ENCODE measurements at places on chromosomes 1 and 21.

- H3K4me1 ChIP-seq: no peaks in the 10 kb centered on the region
- no peak overlapping the region for H3K4me3 ChIP-seq
- no peak overlapping the region for H3K27ac ChIP-seq
- no peak for DNase-seq
- H3K27me3 ChIP-seq: no peaks in the 10 kb centered on the region
Measured at GRCh38 chr1:174222166-174222949, 63.0 kb downstream of the RABGAP1L start.

- H3K4me3 ChIP-seq: no peak overlapping the region
- H3K27me3 ChIP-seq: no peaks in the 10 kb centered on the region
- no peak overlapping the region for H3K27ac ChIP-seq
- peaks cover 12% of the 10 kb centered on the region for H3K36me3 ChIP-seq
Measured at GRCh38 chr1:198902655-198903054, 263.8 kb downstream of the PTPRC start.

DNA sequence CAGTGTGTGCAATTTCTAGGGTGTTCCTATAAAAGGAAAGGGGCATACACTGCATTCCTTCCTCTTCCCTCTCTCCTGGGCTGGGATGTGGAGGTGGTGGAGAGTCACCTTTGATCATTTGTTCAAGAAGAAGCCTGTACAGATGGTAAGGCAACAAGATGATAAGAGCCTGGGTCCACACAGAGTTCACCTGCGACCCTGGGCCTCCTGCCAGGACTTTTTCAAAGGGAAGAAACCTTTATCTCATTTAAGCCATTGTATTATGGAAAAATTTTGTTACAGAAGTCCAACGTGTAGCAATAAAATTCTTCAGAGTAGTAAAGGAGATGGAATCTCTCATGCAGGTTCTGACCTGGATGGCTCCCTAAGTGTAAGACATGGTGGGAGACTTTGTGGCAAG, 189.1 kb downstream of the MIS18A start:
- H3K4me1 ChIP-seq: no peaks in the 10 kb centered on the region
- H3K4me3 ChIP-seq: no peak overlapping the region
- no peaks in the 10 kb centered on the region for H3K27me3 ChIP-seq

DNA sequence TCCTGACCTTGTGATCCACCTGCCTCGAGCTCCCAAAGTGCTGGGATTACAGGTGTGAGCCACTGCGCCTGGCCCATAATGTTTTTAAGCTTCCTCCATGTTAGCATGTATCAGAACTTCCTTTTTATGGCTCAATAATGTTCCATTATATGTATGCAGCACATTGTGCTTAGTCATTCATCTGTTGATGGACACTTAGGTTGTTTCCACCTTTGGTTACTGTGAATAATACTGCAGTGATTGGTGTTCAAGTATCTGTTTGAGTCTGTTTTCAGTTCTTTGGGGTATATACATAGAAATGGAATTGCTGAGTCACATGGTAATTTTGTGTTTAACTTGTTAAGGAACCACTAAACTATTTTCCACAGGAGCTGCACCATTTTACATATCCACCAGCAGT, 17.7 kb downstream of the CMPK1 start:
- DNase-seq: no peak
- no peak overlapping the region for H3K27ac ChIP-seq
- H3K4me1 ChIP-seq: no peaks in the 10 kb centered on the region

DNA sequence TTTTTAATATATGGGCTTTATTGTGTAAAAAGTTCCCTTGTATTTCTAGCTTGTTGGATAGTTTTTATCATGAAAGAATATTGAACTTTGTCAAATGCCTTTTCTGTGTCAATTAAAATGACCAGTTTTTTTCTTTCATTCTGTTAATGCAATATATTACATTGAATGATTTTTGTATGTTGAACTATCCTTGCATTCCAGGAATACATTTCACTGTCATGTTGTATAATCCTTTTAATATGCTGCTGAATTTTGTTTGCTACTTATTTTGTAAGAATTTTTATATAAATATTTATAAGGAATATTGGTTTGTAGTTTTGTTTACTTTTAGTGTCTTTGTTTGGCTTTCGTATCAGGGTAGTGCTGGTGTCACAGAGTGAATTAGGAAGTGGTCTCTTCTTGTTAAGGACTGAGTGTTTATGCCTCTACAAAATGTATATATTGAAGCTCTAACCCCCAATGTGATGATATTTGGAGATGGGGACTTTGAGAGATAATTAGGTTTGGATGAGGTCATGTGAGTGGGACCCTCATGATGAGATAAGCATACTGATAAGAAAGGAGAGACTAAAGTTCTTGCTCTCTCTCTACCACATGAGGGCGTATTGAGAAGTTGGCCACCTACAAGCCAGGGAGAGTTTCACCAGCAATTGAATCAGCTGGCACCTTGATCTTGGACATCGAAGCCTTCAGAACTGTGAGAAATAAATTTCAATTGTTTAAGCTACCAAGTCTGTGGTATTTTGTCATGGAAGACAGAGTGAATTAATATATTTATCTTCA, 12.0 kb upstream of the SLAMF6 start:
- H3K27ac ChIP-seq: no peak overlapping the region
- DNase-seq: no peak
- no peaks in the 10 kb centered on the region for H3K27me3 ChIP-seq
- no peaks in the 10 kb centered on the region for H3K36me3 ChIP-seq
- peaks cover 16% of the 10 kb centered on the region for H3K4me1 ChIP-seq
- H3K4me3 ChIP-seq: no peak overlapping the region

- no peaks in the 10 kb centered on the region for H3K4me1 ChIP-seq
- H3K27me3 ChIP-seq: no peaks in the 10 kb centered on the region
- H3K4me3 ChIP-seq: no peak overlapping the region
Measured at GRCh38 chr1:214573386-214574318, 22.2 kb upstream of the PTPN14 start.

DNA sequence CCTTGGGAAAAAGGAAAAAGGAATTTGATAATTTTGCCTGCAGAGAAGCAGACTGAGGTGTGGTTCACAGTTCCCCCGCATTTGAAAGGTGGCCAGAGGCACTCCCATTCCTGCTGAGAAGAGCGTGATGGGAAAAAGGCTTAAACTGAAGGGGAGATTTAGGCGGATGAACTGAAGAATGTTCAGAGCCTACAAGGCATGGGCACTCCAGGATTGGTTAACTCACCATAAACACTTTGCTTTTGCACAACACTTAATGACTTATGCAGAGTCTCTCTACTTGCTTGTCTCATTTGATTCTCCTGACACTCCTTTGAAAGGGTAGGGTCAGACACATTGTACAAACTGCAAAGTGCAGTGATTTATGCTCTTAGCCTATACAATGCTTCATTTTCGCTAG, 119.6 kb upstream of the RUNX1 start:
- DNase-seq: no peak
- H3K36me3 ChIP-seq: no peaks in the 10 kb centered on the region
- peaks cover 27% of the 10 kb centered on the region for H3K4me1 ChIP-seq
- H3K27ac ChIP-seq: no peak overlapping the region
- no peak overlapping the region for H3K4me3 ChIP-seq

- no peaks in the 10 kb centered on the region for H3K4me1 ChIP-seq
- no peaks in the 10 kb centered on the region for H3K36me3 ChIP-seq
- H3K27me3 ChIP-seq: no peaks in the 10 kb centered on the region
- H3K27ac ChIP-seq: no peak overlapping the region
- no peak for DNase-seq
Measured at GRCh38 chr1:36760081-36760480, 274.2 kb downstream of the GRIK3 start.

- H3K4me1 ChIP-seq: no peaks in the 10 kb centered on the region
- H3K4me3 ChIP-seq: no peak overlapping the region
- H3K27me3 ChIP-seq: no peaks in the 10 kb centered on the region
- no peaks in the 10 kb centered on the region for H3K36me3 ChIP-seq
Measured at GRCh38 chr1:206867716-206868115, 2.3 kb downstream of the IL20 start.

- H3K36me3 ChIP-seq: no peaks in the 10 kb centered on the region
- H3K4me1 ChIP-seq: no peaks in the 10 kb centered on the region
- no peak for DNase-seq
- H3K27me3 ChIP-seq: peaks cover 4% of the 10 kb centered on the region
- no peak overlapping the region for H3K27ac ChIP-seq
- no peak overlapping the region for H3K4me3 ChIP-seq
Measured at GRCh38 chr1:212962509-212962908, 12.2 kb downstream of the VASH2 start.

DNA sequence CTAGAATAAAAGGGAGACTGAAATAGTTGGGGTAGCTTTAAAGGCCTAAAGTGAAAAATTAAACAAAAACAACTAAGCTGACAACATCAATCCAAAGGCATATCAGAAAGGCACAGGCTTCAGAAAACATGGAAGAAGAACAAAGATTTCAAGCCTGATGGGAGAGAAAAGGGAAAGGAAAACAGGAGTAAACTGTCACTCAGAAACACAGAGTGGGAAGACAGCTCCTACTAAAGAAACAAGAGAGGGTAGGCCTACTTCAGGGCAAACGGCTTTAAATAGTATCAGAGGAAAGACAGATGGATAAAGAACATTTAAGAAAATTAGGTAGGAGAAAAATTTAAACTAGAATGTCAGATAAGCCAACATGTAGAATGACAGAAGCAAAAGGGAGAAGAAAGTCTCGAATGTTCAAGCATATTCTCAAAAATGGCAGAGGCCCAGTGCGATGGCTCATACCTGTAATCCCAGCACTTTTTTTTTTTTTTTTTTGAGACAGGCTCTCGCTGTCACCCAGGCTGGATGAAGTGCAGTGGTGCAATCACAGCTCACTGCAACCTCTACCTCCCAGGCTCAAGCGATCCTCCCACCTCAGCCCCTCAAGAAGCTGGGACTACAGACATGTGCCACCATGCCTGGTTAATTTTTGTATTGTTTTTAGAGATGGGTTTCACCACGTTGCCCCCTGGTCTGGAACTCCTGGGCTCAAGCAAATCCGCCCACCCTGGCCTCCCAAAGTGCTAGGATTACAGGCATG, 7.6 kb downstream of the EGLN1 start:
- peaks cover 46% of the 10 kb centered on the region for H3K4me1 ChIP-seq
- H3K36me3 ChIP-seq: no peaks in the 10 kb centered on the region
- H3K27ac ChIP-seq: no peak overlapping the region
- no peak for DNase-seq
- no peak overlapping the region for H3K4me3 ChIP-seq
- no peaks in the 10 kb centered on the region for H3K27me3 ChIP-seq

- no peak overlapping the region for H3K4me3 ChIP-seq
- no peaks in the 10 kb centered on the region for H3K27me3 ChIP-seq
- no peaks in the 10 kb centered on the region for H3K36me3 ChIP-seq
- no peaks in the 10 kb centered on the region for H3K4me1 ChIP-seq
- no peak for DNase-seq
Measured at GRCh38 chr1:48036710-48037355, 39.6 kb upstream of the TRABD2B start.

DNA sequence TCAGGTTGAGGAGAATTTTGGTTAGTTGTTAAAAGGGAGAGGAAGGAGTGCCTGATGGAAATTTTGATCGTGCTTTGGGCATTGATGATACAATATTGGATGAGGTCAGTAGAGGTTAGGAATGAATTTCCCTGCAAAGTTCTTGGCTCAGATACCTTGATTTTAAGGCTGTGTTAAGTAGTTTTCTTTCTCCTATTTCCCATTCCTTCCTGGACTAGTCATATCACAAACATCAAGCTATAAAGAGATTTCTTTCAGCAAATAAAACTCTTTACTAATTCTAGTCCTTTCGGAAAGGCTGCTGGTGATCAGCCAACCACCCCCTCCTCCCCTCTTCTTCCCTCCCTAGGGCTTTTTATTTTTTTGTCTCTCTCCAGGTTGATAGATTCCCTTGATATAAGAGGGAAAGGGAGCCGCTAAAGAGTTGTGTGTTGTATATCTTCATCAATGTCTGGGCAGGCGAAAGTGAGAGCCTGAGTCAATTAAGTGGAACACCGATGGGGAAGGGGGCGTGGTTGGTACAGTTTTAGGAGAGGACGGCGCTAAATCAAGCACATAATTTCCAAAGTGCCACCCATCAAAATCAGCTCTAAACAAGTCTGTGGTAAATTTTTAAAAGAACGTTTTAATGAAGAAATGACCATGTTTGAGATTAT, 100.1 kb upstream of the PLXNA2 start:
- no peak for DNase-seq
- H3K4me3 ChIP-seq: no peak overlapping the region
- H3K27ac ChIP-seq: no peak overlapping the region

DNA sequence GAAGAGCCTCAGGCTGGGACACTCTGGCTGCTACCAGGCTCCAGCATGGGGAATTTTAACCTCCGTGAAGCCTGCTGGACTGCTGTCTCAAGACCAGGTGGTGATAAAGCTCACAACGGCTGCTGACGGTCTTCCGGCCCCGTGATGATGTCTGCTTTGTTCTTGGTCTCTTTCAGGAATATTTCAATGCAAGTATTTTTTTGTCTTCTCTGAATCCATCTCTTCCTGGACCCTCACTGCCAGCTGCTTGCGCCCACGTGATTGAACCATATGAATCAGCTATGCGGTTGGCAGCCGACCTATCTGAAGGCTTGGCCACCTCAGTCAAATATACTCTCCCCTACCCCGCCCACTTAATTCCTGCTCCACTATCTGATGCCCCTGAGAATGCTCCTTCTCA, 14.6 kb upstream of the SLC6A17 start:
- H3K27ac ChIP-seq: no peak overlapping the region
- H3K4me3 ChIP-seq: no peak overlapping the region
- DNase-seq: no peak

DNA sequence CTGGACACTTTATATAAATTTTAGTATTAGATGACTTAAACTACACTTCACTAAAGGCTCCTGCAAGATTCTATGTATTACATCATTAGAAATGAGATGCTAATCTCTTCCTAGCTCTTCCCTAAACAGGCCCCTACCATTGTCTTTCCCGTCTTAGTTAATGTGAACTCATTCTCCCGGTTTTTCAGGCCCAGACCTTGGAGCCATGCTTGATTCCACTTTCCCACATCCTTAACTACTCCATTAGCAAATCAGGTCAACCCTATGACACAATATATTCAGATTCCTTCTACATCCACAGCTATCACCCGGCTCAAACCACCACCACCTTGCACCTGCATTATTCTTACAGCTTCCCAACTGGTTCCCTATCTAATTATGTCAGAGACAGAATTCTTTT, 73.3 kb downstream of the NVL start:
- H3K4me3 ChIP-seq: no peak overlapping the region
- H3K4me1 ChIP-seq: peaks cover 6% of the 10 kb centered on the region
- no peaks in the 10 kb centered on the region for H3K36me3 ChIP-seq
- no peaks in the 10 kb centered on the region for H3K27me3 ChIP-seq

GRCh38 chr1:21696931-21697330, 27.8 kb upstream of the RAP1GAP start:
- no peaks in the 10 kb centered on the region for H3K4me1 ChIP-seq
- H3K36me3 ChIP-seq: peaks cover 19% of the 10 kb centered on the region
- no peak for DNase-seq
- H3K4me3 ChIP-seq: no peak overlapping the region
- no peak overlapping the region for H3K27ac ChIP-seq

GRCh38 chr1:85681087-85681486, 27.1 kb downstream of the ZNHIT6 start:
- no peak overlapping the region for H3K4me3 ChIP-seq
- H3K4me1 ChIP-seq: no peaks in the 10 kb centered on the region
- H3K36me3 ChIP-seq: peaks cover 22% of the 10 kb centered on the region
- DNase-seq: no peak
